ENCODE measurements at places on chromosomes 11 and 22.

DNA sequence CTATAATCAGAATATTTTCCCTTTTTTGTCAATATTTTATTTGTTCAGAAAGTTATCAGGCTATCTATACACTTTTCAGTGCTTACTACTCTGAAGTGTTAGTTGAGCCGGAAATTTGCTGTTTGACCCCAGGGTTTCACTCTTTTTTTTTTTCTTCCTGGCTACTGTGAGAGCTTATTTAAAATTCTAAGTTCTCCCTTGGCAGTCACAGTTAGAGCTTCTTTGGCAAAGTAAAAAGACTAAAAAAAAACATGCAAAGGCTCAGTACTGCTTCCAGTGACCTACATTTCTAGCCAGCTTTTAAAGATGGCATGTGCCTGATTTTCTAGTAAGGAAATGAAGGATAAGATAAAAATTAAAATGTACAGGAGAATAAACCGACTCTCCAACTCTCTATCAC lies 48.4 kb downstream of the ELP4 start:
- DNase-seq = no peak

DNA sequence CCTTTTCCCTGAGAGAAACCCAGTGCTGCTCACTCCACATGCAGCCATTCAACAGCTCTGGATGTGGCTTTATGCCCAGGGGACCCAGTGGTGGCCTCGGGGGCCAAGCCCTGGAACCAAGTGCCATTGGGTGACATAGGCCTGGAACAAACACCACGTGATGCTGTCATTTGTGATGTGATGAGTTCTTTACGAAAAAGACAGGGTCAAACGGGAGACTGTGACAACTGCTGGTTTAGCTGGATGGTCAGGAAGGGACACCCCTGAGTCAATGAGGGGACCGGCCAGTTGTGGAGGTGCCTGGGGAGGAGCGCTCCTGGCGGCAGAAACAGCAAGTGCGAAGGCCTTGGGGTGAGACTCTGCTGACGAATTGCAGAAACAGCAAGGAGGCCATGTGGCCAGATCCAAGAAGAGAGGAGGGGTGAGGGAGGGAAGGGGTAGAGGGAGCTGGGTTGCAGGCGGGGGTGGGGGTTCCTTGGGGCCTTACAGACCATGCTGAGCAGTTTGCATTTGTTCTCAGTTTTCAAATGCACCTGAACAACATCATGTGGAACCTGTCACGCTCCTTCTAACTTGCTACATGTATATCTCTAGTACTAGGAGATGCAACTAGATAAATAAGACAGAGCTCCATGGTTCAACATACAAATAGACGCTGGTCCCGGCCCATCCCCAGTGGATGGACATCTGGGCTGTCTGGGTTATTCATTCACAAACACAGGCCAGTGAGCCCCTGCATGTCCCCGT lies 56.1 kb downstream of the IGLL5 start:
- no peak for DNase-seq

DNA sequence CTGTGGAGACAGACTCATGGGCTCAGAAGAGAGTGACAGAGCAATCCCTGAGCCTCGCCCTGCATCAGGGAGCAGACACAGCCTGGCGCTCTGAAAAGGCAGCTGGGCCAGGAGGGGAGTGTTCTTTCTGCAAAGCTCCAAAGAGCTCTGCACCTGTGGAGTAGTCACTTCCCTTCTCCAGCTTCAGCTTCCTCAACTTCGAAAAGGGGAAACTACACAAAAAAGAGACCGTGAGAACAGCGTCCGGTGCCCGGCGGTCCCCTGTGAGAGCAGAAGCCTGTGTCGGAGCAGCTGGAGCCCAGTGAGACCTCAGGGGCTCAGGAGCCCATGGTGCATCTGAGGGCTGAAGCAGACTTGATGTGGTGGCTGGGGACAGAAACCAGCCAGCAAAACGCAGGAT lies 35.1 kb downstream of the TP53I11 start:
- no peak for DNase-seq

DNA sequence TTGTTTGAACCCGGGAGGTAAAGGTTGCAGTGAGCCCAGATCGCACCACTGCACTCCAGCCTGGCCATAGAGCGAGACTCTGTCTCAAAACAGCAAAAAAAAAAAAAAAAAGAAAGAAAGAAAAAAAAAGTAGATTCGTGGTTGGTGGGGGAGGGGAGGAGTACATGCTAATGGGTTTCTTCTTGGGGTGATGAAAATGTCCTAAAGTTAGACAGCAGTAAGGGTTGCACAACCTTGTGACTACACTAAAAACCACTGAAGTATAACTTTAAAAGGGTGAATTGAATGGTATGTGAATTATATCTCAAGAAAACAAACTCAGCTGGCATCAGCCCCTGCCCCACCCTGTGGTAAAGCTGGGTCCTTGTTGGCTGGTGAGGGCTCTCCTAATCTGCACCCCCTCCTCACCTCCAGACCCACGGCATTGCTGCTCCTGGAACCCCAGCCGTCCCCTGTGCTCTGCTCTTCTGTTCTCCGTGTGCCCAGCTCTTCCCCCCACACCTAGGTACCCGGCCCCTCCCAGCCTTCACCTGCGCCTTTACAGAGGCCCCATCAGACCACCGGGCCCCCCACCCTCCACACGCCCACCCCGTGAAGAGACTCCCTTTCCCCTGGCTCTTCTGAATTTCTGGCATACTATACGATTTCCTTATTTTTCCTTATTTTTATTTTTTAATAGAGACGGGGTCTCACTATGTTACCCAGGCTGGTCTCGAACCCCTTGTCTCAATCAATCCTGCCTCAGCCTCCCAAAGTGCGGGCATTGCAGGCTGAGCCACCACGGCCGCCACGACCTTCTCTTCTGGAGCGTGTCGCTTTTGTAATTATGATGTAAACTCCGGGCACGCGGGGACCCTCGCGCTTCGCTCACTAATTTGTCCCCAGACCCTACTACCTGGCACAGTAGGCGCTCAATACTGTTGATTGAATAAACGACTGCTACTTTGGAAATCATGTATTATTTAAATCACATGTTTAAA lies 924 bp upstream of the FADD start:
- no peak for DNase-seq

DNA sequence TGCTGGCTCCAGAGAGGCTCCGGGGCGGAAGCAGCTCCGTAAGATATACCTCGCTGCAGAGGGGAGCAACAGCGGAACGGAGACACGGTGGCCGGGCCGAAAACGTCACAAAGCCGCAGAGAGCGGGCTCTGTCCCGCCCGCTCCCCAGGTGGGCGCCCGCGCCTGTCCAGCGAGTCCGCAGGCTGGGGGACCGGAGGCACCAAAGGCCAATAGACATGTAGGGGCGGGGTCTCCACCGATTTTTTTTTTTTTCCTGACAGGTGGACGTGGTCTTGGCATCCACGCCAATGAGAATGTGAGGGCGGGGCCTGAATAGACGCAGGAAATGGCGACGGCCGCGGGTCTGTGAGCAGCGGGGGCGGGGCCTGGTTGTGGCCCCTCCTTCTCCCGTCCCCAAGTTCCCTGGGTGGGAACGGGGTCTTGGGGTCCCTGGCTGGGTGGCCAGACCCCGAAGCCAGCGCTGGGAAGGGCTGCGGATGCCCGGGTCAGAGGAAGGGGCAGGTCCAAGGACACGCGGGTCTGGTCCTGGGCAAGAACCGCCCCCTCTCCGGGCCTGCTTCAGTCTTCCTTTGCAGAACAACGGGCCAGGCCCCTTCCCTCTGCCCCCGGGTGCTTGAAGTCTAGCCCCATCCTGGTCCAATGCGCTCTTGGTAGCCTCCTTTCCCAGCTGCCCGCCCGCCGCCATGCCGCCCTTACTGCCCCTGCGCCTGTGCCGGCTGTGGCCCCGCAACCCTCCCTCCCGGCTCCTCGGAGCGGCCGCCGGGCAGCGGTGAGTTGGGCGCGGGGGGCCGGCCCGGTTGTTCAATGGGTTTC lies at the start of gene DNAJC4:
TSS of gene DNAJC4 (plus strand) at position 378 of the 814 bp plus-strand sequence. CDS start at position 685, 307 bp downstream.
- DNase-seq = peak; percentile 76

- DNase-seq = no peak
Observed at GRCh38 chr11:119977561-119977860, 160.4 kb downstream of the TRIM29 start.

DNA sequence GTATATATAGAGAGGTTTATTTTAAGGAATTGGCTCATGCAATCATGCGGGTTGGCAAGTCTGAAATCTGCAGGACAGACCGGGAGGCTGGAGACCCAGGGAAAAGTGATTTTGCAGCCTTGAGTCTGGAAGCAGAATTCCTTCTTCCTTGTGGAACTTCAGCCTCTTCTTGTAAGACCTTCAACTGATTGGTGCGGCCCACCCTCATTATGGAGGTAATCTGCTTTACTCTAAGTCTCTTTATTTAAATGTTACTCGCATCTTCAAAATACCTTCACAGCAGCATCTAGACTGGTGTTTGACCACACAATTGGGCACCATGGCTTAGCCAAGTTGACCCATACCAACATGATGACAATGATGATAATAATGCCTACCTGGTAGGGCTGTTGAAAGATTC lies 17.8 kb downstream of the MB start:
- no peak for DNase-seq

GRCh38 chr11:112380464-112380863 lies 119.8 kb upstream of the PLET1 start:
- no peak for DNase-seq

DNA sequence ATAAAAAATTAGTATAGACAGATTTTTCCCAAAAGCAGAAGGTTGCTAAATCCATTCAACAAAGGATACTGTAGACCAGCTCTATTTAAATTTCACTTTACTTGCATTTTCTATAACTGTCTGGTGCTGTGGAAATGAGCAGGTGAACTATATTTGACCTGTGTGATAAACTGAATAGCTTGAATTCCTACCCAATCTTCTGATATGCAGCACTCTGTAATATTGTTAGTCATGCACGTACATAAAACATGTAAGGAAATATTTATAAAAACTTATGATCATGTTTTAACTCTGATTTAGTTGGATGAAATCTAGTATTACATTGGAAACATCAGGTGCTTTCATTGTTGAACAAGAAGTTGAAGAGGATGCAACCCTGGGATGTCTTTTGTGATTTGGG lies 213.6 kb downstream of the DBX1 start:
- DNase-seq = no peak

DNA sequence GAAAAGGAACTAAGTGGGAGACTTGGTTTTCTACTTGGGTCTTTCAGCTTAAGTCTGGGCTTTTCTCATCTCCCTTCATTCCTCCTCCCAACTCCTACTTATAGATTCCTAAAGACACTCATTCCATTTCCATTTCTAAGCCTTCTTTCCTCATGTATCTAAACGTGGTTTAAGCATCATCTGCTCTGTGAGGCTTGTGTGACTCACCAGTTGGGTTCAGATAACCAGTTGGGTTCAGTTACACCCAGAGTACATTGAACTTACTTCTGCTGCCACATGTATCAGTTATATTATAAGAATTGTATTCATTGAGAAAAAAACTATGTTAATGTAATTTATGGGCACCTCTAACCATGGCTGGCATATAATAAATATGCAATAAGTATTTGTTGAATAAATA lies 831.2 kb upstream of the CCDC90B start:
- DNase-seq = no peak

DNA sequence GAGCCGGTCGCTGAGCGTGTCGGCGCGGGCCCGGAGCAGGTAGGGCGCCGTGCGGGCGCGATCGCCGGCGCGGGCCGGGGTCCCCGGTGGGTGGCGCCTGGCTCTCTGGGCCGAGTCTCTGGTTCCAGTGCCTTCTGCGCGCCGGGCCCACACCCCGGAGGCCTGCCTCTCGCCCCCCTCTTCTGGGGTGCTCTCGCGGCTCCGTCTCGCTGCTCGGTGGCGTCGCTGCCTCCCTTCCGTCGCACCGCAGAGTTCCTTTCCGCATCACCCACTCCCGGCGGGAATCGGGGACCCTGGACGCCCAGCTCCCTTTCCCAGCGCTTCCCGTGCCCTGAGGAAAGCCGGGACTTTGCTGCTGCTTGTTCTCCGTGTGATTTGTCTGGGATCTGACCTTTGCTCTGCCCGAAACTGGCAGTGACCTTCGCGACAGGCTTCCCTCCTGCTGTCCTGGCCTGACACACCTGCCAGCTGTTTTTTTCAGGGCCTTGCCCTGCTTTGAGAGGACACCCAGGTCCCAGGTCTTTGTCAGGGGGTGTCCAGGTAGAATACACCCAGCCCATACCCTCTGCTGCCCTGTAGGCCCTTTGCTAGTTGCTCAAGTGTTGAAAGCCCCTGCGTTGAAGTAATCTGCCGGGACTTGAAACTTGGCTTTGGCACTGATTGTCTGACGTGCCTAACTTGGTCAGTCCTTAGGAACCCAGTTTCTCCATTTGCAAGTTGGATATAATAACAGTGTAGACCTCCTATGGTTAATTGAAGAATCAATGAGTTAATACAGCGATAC lies 711 bp downstream of the FDX1 start:
- DNase-seq = peak; percentile 1

GRCh38 chr11:10490032-10490397 lies 35.0 kb downstream of the AMPD3 start:
- DNase-seq = no peak

GRCh38 chr11:57269571-57270021 lies 32.5 kb upstream of the APLNR start:
- no peak for DNase-seq

DNA sequence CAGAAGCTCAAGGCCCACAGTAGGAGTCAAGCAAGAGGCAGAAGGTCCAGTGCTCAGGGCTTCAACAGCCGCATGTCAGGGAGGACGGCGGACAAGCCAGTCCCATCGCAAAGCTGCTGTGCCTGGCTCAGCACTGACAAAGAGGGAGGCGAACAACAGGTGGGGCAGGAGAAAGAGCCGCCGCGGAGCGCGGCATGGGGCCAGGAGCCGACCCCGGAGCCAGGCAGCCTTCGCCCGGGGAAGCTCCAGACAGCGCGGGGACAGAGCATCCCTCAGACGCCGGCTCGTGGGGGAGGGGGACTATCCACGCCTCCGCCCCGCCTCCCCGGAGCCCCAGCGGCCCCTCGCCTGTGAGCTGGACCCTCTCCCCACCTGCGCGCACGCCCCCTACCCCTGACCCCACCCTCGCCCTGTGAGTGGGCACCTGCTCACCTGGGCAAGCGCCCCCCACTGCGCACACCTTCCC lies 369 bp downstream of the DHCR7 start:
- no peak for DNase-seq

DNA sequence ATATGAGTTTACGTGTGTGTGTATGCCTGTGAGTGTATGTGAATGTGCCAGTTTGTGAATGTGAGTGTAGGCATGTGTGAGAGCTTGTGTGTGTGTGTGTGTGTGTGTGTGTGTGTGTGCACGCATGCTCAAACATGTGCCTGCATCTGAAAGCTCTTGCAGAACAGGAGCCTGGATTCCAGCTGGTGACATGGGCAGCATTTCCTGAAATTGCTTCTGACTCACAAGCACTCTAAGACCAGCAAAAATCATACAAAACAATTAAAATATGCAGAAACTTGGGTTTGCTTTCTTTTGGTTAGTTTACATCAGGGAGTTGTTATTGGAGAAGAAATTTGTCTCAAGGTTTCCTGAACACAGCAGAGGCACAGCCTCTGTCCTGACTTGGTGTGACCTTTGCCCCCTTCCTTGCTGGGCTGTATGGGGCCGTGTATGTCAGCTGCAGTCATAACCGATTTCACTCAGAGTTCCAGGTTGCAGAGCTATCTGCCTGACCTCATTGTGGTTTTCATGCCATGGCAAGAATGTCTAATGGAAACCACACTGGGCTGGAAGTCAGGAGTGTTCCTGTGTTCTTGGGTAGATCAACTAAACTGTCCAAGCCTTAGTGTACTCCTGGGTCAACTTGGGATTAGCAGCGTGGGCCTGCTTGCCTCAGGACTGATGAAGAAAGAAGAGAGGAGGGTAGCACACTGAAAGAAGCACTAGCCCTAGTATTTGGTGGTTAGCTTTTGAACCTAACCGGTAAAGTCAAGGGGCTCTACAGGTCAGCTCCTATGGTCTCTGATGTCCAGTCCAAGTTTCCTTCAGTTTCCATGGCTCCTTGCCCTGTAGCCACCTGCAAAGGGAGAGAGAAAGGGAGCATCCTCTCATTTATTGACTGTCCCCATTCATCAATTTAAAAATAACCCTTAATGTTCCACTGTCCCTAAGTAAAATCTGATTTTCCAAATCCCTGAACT lies 143.7 kb downstream of the SNX19 start:
- no peak for DNase-seq
